ENCODE measurements at places on chromosomes 13 and 19.

DNA sequence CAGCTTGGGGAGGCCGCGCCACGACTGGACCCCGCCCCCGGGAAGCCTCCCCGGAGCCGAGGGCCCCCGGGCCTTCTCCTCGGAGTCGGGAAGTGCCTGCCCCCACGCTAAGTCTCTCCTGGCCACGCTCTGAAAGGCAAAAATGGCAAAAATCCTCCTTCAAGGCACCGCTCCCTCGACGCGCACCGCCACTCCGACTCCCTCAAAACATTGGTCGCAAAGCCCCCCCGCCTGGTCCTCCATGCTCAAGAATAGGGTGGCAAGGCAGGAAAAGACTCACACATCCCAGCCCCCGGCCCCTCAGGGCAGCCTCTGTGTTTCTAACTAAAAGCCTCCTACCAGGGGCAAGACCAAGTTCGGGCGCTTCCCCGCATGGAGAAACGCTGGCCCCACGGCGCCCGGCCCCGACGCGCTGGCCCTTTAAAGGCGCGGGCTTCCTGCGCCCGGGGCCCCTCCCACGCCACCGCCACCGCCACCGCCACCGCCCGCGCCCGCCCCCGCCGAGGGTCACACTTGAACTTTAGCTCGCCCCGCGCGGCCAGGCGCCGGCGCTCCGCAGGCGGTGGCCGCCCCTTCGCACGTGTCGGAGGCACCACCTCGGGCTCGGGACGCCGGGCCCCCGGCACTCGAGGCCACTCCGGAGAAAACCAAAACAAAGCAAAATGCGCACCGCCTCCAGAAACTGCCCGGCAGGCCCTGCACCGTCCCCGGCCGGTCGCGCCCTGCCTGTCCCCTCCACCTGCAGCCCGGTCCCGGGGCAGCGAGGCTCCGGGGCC, 1.9 kb downstream of the FOXO1 start:
- no peak for DNase-seq

DNA sequence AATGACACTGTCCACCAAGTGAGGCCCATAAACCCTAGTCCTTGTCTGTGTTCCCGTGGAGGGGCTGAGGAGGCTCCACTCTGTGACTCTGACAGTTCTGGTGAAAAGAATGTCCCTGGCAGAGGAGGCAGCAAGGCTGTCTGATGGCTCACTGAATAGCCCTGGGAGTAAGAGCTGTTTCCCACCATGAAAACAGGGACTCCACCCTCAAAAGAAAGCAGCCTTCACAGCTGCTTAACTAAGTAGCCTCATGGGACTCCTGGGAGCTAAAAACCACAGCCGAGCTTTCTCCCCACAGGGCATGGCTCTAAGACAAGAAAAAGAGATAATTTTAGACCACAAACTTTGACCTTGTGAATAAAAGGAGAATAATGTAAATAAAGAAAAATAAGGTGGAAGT, 135.1 kb upstream of the FRY start:
- no peak for DNase-seq

- DNase-seq = no peak
These were observed 475.8 kb downstream of the FOXO1 start for GRCh38 chr13:40190641-40191100.

DNA sequence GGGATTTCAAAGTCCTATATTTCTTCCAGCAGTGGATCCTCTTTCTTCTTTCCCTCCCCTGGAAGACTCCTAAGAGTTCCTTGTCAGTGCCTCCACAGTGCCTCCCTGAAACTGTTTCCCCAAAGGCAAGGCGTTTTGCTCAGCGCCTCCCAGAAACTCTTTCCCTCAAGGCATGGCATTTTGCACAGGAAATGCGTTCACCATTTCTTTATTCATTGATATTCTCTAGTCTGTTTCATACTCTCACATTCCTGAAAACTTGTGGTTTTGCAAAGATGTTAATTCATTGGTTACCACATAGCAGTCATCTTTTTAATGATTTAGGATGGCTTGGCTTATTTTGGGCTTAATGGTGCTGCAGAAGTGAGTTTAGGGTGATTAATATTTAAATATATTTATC, 177.3 kb upstream of the SLC10A2 start:
- DNase-seq = no peak

DNA sequence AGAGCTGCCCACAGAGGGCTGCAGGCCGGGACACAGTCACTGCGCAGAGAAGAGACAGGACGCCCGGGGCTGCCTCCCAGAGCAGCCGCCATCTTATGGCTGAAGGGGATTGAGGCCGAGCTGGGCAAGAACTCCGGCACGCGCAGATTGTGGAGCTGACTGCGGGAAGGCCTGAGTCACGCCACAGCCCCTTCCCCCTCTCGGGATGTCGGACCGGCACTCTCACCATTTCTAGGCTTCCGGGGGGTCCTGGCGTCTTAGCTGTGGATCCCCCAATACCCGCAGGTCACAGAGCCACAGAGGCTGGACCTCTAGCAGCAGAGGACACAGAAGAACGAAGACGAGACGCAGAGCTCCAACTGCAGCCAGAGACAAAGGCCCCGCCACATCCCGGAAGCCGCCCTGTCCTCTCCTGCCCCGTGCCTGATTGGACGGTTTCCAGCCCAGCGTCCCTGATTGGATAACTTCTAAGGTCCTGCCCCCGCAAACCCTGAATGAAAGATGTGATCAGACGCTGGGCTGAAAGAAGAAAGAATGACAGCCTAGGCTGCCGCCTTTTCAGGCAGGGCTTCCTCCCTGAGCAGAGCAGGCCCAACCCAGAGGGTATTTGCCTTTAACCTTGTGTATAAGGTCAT, at the start of gene ZNF43:
Gene ZNF43 (minus strand): TSS at position 373 of the 635 bp plus-strand sequence. CDS start 144 bp downstream, at position 229.
- peak; percentile 86 for DNase-seq

GRCh38 chr13:25281935-25282332, 5.4 kb downstream of the MTMR6 start:
- DNase-seq = no peak

- no peak for DNase-seq
These were observed 10.6 kb downstream of the ABHD17A start for GRCh38 chr19:1874554-1875185.

DNA sequence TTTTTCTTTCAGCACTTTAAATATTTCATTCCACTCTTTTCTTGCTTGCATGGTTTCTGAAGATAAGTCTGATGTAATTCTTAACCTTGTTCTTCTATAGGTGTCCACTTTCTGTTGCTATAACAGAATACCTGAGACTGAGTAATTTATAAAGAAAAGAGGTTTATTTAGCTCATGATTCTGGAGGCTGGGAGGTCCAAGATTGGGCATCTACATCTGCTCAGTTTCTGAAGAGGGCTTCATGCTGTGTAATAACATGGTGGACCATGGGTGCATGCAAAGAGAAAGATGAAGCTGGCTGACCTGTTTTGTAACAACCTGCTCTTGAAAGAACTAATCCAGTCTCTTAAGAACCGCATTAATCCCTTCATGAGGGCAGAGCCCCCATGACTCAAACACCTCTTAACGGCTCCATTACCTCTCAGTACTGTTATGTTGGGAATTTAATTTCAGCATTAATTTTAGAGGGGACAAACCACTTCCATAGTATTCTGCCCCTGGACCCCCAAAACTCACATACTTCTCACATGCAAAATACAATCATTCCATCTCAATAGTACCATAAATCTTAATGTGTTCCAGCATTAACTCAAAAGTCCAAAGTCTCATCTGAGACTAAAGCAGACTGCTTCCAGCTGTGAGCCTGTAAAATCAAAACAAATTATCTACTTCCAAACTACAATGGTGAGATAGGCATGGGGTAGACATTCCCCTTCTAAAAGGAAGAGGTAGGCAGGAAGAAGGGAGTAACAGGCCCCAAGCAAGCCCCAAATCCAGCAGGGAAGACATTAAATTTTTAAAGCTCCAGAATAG, 9.6 kb upstream of the FGF9 start:
- DNase-seq = no peak

GRCh38 chr13:22240716-22241115, 569.8 kb downstream of the FGF9 start:
- DNase-seq = no peak

- DNase-seq = no peak
These were observed 56.7 kb downstream of the STARD13 start for GRCh38 chr13:33228648-33229445.

DNA sequence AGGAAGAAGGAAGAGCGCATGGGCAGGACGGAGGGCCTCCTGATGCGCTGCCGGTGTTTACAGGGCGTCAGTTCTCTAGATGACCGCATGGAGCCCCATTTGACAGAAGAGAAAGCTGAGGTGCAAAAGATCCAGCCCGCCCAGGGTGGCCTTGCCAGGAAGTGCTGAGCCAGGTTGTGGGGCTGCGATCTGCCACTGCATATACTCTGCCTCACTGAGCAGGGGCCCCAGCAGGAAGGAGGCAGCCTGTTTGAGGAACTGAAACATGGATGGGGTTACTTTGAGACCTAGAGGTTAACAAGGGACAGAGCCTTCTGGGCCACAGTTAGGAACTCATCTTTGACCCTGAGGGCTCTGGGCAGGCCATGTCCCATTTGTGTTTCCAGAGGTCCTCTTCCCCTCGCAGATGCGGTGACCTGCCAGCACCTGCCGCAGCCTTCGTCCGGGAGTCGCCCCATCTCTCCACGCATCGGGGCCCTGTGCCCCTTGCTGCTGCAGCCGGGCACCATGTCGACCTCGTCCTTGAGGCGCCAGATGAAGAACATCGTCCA, 3.2 kb downstream of the EPN1 start:
- no peak for DNase-seq

GRCh38 chr13:97307882-97308624, 85.9 kb downstream of the MBNL2 start:
- DNase-seq = no peak

DNA sequence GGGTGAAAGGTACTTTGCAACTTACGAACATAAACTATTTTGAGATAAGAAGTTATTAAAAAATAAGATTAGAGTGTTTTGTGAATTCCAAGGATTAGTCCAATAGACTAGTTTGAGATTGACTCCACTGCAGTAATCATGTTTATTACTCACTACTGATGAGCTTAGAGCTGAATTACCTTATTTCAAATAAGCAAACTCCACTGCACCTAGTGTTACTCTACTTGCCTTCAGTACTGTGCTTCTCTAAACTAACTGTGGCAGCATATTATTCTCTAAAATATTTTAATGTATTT, 111.7 kb downstream of the MIPEP start:
- DNase-seq = no peak

GRCh38 chr13:48278806-48279205, 24.7 kb upstream of the RB1 start:
- no peak for DNase-seq

DNA sequence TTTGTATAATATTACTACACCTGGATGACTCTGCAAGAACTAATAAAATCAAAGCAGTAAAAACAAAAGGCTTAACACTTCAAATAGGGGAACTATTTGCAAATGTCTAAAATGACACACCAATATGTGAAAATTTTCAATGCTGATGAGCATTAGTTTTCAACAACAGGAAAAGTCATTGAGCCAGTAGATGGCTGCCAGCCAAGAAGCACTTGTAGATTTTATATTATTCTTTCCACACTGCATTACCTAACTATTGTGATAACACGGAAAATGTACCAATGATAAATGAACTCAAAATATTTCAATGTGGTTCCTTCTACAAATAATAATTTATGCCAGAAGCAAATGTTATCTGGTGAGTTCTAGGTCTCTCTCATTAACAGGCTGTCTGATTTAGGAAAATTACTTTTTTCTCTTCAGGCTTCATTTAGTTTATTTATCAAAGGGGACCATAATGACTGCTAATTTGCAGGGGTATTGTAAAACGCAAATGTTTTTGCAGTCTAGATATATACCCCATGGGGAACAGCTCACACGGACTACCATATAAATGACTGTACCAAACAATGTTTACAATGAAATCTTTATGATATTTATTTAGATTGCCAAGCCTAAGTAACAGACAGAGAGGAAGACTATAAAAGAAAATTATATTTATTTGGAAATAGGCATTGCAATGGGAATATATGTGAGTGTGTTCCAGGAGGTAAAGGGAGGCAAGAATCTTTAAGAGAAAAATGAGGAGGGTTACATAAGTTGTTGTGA, 407.8 kb downstream of the LIG4 start:
- no peak for DNase-seq

GRCh38 chr13:79895416-79895815, 414.5 kb downstream of the NDFIP2 start:
- no peak for DNase-seq

DNA sequence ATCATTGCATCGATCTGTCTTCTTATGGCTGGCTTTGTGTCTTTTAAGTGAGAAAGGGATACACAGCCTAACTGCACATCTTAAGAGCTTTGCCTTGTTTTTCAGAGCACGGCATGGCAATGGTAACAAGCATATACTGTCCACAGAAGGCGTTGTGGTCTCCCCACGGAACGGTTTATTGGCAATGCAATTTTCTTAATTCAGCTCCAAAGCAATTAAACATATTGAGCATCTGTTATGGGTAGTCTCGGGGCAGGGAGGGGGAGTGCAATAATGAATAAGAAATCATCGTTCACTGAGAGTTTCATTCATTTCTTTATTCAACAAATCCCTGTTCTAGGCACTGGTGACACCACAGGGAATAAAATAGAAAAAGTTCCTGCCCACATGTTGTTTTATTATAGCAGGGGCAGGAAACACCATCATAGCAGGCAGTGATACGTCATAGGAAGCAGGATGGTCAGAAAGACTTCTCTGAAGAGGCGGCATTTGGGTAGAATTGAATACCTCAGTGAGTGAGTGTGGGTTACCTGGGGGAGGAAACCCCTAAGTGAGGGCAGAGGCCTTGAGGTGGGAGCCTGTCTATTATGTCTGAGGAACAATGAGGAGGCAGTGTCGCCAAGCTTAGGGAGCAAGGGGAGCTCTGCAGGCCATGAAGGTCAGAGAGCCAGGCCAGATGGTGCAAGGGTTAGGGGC, 185.7 kb upstream of the KL start:
- no peak for DNase-seq

- no peak for DNase-seq
These were observed 515.0 kb upstream of the KLHL1 start for GRCh38 chr13:70623239-70623638.

- no peak for DNase-seq
These were observed 722 bp upstream of the ICAM1 start for GRCh38 chr19:10270180-10270615.

- no peak for DNase-seq
These were observed 1.8 kb downstream of the FGF14 start for GRCh38 chr13:102399791-102400674.

GRCh38 chr13:95579303-95579702, 26.8 kb downstream of the CLDN10 start:
- DNase-seq = no peak

GRCh38 chr13:23175920-23176319, 4.9 kb upstream of the SGCG start:
- DNase-seq = no peak

DNA sequence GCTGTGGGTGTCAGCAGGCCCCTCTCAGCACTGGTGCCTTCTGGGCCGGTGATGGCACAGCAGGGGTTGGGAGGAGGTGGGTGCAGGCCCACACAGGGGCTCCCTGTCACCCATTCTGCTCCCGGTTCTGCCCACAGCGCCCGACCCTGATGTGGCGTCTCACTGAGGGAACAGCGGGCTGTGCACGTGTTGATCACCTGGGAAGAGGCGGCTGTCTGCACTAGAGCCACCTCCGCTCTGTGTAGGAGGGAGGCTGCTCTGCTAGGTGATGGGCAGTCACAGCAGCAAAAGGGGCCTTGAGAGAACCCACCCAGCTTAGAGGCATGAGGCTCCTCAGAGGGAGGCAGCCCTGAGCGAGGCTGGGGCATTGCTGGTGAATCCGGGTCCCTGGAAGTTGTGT, 39.2 kb upstream of the TUBGCP3 start:
- DNase-seq = no peak

GRCh38 chr13:51624695-51625345, 40.6 kb downstream of the WDFY2 start:
- DNase-seq = no peak

All from AG04450 (cell line).